ENCODE measurements at places on chromosomes 11 and 22.
A peak's percentile ranks its signal among the peaks of the same experiment; 100 is the strongest.

DNA sequence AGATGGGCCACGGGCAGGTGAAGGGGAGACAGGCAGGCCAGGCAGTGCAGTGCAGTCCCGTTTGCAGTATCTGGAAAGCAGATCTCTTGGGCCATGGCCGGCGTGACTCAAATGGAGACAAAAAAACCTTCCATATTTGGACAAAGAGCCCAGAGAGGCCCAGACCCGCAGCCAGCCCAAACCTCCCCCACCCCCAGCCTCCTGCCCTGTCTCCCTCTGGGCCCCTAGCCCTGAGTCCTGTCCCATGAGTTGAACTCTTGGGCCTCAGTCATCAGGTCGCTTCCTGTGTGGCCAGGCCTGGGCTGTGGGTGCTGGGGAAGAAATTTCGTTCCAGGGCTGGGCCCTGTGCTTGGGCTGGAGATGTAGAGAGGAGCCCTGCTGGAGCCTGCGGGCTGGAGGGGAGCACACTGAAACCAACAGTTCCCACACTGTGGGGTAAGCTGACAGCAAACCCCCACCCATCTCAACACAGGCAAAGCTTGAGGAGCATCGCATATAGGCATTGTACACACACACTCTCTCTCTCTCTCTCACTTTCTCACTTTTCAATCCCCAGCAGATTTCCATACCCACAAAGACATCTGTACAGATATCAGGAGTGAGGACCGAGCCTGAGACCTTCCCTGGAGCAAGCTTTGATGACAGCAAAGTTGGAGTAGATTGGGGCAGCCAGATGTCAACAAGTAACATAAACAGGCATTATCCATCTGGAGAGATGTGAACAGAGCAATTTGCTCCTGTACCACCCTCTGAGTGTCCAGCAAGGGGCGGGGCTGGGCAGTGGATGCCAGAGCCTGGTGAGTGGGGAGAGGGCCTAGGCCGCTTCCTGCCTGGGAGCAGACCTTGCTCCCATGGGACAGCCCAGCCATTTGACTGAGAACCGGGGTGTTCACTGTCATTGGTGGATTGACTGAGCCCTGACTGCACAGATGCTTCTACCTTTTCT is 17.2 kb downstream of the ARHGEF17 start:
- DNase-seq = no peak

GRCh38 chr22:48884324-48884723 is 943.3 kb downstream of the BRD1 start:
- DNase-seq = no peak

GRCh38 chr11:132347156-132348090 is 977.0 kb downstream of the NTM start:
- DNase-seq = no peak

- no peak for DNase-seq
Measured at GRCh38 chr11:8066036-8066910, 14.7 kb upstream of the TUB start.

- no peak for DNase-seq
Measured at GRCh38 chr11:119194811-119195440, 9.7 kb downstream of the NHERF4 start.

DNA sequence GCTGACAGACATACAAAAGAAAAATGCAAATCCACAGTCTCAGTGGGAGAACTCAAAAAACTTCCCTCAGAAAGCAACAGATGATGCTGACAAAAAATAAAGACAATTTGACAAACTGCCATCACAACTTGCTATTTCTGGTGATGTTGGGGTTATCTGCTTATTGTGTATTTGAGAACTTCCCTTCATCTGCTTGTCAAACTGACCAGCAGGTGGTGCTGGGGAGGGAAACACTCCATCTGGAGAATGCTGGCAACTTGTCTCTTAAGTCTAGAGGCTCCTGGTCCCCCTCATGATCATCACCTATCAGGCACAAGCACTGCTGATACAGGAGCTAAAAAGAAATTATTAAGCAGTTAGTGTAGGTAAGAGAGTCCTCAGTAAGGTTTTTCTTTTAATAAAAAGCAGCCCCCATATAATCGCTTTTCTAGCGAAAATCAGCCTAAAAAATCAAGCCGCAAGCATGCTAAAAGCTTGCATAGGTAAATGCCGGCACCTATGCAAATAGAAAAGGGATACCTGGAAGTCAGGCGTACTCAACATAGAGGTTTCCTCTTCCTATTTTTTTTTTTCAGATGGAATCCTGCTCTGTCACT is 9.8 kb upstream of the FAM111B start:
- DNase-seq = peak; percentile 53

DNA sequence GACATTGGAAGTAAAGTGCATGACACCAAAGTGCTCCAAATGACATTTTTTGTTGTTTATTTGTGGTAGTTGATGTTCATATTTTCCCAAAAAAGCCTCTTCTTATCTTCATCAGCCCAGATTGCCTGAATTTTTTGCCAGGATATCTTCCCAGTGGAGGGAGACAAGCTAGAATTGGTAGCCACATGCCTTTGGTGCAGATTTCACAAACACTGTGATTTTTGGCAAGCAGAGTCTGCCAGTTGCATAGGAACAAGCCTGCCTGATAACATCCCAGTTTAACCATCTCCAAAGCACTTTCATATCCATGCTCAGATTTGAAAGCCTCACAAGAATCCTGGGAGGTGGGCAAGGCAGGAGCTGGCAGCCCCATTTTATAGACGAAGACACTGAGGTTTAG is 102.3 kb upstream of the SYT13 start:
- no peak for DNase-seq

- peak; percentile 39 for DNase-seq
Measured at GRCh38 chr22:26374391-26375026, 54.6 kb upstream of the ASPHD2 start.

GRCh38 chr11:118180300-118180703 is 3.9 kb upstream of the SCN2B start:
- peak; percentile 92 for DNase-seq

- no peak for DNase-seq
Measured at GRCh38 chr11:106879832-106880546, 138.3 kb downstream of the GUCY1A2 start.

- DNase-seq = no peak
Measured at GRCh38 chr22:50027639-50028537, 15.3 kb upstream of the IL17REL start.

Data from right hindlimb (tissue), 1 donor.